ENCODE measurements at places on chromosomes 1 and 21.

- H3K27ac ChIP-seq = no peak overlapping the region
- no peaks in the 10 kb centered on the region for H3K27me3 ChIP-seq
- peaks cover 17% of the 10 kb centered on the region for H3K4me1 ChIP-seq
- no peak for DNase-seq
Observed at GRCh38 chr1:167923324-167924056, 9.6 kb upstream of the ADCY10 start.

GRCh38 chr1:32964461-32965250 lies at the start of gene RNF19B:
TSS of gene RNF19B (minus strand) at chr1:32964809. CDS start at chr1:32964685, 124 bp downstream.
- peaks cover 32% of the 10 kb centered on the region for H3K4me1 ChIP-seq
- peak; percentile 95 for DNase-seq
- H3K36me3 ChIP-seq = no peaks in the 10 kb centered on the region
- H3K4me3 ChIP-seq = peak within 1 kb of the TSS; percentile 98

GRCh38 chr1:246492611-246493245 lies 14.4 kb downstream of the SMYD3 start:
- no peak overlapping the region for H3K4me3 ChIP-seq
- no peaks in the 10 kb centered on the region for H3K36me3 ChIP-seq

GRCh38 chr1:158506369-158506987 lies 34.5 kb downstream of the OR10R2 start:
- peaks cover 2% of the 10 kb centered on the region for H3K36me3 ChIP-seq
- peak; percentile 32 for DNase-seq
- H3K27ac ChIP-seq = no peak overlapping the region
- no peak overlapping the region for H3K4me3 ChIP-seq

DNA sequence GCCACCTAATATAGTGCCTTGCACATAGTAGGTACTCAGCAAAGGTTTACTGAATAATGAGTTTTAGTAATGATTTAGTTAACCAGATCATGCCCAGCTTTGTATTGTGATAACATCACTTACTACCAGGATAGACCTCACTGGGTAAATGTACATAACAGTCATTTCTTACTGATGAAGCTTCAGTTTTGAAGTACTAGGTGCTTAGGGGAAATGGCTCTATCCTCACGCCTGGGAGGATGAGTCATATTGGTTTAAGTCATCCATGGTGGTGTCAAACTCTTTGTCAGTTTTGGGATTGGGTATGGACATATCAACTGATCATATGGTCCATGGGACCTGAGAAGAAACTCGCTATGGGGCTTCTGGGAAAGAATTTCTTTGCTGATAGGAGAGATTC lies 90.6 kb upstream of the USP24 start:
- H3K4me1 ChIP-seq = peaks cover 6% of the 10 kb centered on the region
- H3K36me3 ChIP-seq = no peaks in the 10 kb centered on the region
- no peak overlapping the region for H3K4me3 ChIP-seq
- H3K27ac ChIP-seq = no peak overlapping the region

DNA sequence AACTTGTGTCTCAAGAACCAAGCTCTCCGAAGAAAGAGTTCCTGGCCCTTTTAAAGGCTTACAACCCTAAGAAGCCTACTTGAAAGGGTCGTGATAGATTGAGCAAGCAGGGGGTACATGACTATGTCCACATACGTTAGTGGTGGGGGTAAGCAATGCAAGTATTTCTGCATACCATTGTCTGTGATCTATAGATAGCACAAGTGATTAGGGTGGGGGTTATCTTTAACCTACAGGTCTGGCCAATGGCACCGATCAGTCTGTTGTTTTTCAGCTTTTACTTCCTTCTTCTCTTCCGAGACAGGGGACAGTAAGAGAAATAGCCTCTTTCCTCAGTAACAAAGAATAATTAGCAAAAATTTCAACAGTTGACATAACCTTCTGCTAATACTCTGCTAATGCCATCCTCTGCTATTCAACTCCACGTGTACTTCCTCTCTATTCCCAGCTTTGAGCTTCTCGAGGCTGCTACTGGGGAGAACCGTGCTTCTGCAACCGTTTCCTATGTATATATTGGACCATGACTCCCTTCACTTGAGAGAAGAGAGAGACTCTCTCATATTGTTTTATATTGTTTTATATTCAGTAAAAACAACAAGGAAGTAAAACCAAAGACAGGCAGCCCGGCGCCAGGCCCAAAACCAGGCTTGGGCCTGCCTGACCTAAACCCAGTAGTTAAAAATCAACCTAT lies 727.7 kb upstream of the NCAM2 start:
- H3K27ac ChIP-seq = no peak overlapping the region
- no peaks in the 10 kb centered on the region for H3K27me3 ChIP-seq
- H3K4me1 ChIP-seq = no peaks in the 10 kb centered on the region
- no peak for DNase-seq
- no peaks in the 10 kb centered on the region for H3K36me3 ChIP-seq

DNA sequence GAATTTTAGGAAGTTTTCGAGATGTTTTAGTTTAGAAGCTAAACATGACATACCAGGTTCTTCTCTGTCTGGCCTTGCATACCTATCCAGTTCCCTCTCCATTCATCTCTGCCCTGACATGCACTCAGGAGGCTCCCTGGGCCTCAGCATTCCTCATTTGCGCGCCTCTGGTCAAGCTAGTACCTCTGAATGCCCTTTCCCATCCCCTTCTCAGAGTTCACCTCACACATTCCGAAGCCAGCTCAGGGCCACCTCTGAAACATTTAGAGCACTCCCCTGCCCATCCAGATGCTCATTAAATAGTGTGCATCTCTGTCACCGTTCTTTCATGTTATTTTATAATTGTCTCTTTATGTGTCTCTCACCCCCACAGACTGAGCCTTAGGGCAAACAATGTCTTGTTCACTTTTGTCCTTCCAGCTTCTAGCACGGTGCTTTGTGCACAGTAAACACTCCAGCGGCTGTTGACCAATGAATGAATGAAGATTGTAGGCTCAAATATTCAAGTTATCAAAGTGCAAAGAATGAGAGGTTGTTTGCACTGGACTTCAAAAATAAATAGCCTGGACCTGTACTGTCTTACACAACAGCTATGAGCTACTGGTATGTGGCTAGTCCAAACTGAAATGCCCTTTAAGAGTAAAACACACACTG lies 1.2 kb upstream of the DHCR24 start:
- no peak for DNase-seq
- peak overlapping the region; percentile 90 for H3K4me3 ChIP-seq
- H3K27me3 ChIP-seq = no peaks in the 10 kb centered on the region
- peaks cover 37% of the 10 kb centered on the region for H3K4me1 ChIP-seq

DNA sequence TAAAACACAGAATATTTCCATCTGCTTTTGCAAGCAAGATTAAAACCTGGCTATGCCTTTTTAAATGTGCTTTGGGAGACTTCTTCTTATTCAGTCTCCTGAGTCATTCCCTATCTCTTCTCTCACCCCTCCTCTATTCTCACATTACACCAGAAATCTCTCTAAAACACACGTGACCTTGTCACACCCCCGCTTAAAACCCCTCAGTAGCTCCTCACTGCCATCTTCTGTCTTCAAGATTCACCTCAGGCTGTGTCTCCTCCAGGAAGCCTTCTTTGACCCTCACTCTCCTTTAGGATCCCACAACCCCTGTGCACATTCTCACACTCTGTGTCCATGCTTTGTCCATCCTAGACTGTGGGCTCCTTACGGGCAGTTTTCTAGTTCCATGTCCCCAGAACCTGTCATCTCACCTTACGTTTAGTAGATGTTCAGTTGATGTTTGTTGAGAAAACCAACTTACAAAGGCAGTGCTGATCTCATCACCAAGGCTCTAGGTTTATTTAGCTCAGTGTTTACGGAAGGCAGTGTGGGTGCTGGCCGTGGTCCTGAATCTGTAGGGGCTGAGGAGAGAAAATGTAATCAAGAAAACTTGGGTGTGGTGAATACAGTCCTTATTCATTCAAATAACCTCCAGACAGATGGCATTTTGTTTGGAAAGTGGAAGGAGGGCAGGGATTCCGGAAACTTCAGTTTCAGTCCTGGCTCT lies 143.5 kb downstream of the DMRTA2 start:
- no peaks in the 10 kb centered on the region for H3K4me1 ChIP-seq
- H3K27me3 ChIP-seq = no peaks in the 10 kb centered on the region
- H3K4me3 ChIP-seq = no peak overlapping the region

DNA sequence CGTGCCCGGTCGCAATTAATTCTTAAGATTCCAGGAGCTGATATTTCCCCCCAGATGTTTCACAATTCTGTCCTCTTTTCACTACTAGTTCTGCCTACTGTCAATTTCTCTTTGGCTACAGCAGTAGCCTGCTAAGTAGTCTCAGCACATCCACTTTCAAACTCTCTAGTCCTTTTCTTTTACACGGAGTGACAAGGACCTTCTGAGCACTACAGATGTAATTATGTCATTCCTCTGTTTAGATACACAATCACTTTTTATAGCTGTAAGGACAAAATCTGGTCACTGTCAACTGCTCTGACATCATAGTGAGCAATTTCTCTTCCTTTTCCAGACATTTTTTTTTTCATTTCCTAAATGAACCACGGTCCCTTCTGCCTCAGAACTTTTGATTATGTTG lies 421.7 kb upstream of the CHRM3 start:
- H3K27ac ChIP-seq = no peak overlapping the region
- H3K4me3 ChIP-seq = no peak overlapping the region
- H3K27me3 ChIP-seq = no peaks in the 10 kb centered on the region
- no peak for DNase-seq
- H3K36me3 ChIP-seq = no peaks in the 10 kb centered on the region

GRCh38 chr1:189409774-189410173 lies 1067.9 kb downstream of the BRINP3 start:
- no peaks in the 10 kb centered on the region for H3K4me1 ChIP-seq
- H3K27ac ChIP-seq = no peak overlapping the region
- H3K27me3 ChIP-seq = no peaks in the 10 kb centered on the region
- no peaks in the 10 kb centered on the region for H3K36me3 ChIP-seq
- H3K4me3 ChIP-seq = no peak overlapping the region

DNA sequence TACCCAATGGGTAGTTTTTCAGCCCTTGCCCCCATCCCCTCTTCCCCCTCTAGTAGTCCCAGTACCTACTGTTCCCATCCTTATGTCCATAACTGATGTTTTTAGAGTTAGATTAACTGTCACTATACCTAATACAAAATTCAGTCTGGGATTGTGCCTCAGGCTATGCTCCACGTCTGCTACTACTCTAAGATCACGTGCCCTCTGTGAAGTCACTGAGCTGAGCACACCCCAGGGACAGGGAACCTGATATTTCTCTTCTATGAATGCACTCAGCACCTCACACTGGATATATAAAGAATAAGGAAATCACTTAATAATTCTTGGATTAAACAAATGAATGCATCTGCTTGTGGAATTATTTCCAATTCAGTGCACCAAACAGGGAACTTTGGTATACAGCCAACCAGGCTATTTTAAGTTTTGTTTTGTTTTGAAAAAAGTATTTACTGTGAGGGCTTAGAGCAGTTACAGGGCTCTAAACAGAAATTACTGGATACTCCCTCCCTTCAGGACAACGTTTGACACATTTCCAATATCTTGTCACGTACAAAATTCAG lies 307.9 kb downstream of the SMYD3 start:
- no peaks in the 10 kb centered on the region for H3K4me1 ChIP-seq
- DNase-seq = no peak
- H3K27ac ChIP-seq = no peak overlapping the region
- H3K36me3 ChIP-seq = no peaks in the 10 kb centered on the region

GRCh38 chr1:84913555-84913892 lies 20.5 kb upstream of the LPAR3 start:
- DNase-seq = no peak
- H3K36me3 ChIP-seq = no peaks in the 10 kb centered on the region
- no peaks in the 10 kb centered on the region for H3K27me3 ChIP-seq
- H3K4me1 ChIP-seq = no peaks in the 10 kb centered on the region
- H3K4me3 ChIP-seq = no peak overlapping the region

GRCh38 chr21:38691631-38692030 lies 114.1 kb upstream of the ETS2 start:
- no peaks in the 10 kb centered on the region for H3K36me3 ChIP-seq
- DNase-seq = no peak
- no peak overlapping the region for H3K27ac ChIP-seq
- peaks cover 62% of the 10 kb centered on the region for H3K27me3 ChIP-seq
- H3K4me1 ChIP-seq = no peaks in the 10 kb centered on the region

GRCh38 chr1:53130598-53130877 lies 11.9 kb downstream of the SLC1A7 start:
- H3K27ac ChIP-seq = no peak overlapping the region
- H3K36me3 ChIP-seq = no peaks in the 10 kb centered on the region
- DNase-seq = no peak
- no peaks in the 10 kb centered on the region for H3K27me3 ChIP-seq

DNA sequence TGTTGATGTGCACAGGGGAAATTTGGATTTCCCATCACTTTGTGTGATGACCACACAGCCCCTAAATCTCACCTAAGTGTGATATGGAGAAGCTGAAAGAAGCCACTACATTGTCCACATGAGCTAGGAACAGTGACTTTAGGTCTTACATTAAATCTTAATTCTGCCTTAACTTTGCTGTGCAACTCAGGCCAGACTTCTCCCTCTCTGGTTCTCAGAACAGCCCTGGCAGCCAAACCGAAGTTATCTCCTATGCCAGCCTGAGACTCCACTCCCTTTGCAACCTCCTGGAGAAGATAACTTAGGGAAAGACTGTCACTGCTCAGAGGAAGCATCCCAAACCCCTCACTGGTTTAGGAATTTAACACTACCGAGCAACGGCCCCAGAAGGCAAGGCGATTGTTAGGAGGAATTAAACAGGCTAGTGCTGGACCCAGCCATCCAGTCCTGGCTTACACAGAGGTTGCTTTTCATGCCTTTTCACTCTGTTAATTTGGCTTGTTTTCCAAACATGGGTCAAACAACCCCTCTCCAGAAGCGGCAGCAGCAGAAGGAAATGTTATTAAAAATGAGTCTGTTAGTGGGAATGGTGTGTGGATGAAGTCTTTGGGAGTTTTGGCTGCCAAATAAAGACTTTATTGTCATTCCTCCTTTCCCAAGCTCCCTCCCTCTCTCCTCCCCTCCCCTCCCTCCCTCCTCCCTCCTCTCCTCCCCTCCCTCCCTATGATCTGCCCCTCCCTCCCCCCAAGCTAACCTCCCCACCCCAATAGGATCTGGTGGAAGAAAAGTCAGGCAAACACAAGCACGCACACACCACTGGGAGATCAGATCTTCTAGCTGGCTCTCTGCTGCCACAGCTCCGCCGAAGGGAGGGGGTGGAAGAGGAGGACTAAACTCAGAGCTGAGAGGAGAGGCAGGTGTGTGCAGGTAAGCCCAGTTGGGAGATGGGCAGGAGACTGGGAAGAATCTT lies at the start of gene PRELP:
TSS of gene PRELP (plus strand) at position 795 of the 970 bp plus-strand sequence. CDS start 7,379 bp downstream, outside the sequence.
- peaks cover 11% of the 10 kb centered on the region for H3K4me1 ChIP-seq
- H3K27ac ChIP-seq = no peak within 1 kb of the TSS
- H3K27me3 ChIP-seq = peaks cover 10% of the 10 kb centered on the region
- DNase-seq = peak; percentile 64

GRCh38 chr1:213106298-213106697 lies 55.3 kb downstream of the RPS6KC1 start:
- no peaks in the 10 kb centered on the region for H3K36me3 ChIP-seq
- no peak overlapping the region for H3K4me3 ChIP-seq
- peaks cover 5% of the 10 kb centered on the region for H3K4me1 ChIP-seq

DNA sequence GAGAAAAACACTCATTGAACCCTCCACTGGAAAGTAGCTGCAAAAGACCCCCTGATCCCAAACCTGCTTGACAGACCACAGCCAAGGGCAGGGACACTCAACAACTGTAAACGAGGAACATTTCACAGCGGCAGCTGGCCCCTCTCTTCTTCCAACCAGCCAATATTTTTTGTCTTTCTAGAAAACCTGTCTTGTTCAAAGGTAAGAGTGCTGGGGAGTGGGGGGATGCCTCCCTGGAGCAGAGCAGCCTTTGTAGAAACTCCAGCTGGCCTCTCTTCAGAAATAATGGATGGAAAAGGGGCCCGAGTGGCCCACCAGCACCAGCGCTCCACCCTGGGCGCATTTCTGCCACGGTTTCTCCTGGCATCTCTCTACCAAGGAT lies 384.0 kb downstream of the RRAGC start:
- peaks cover 60% of the 10 kb centered on the region for H3K27me3 ChIP-seq
- no peak for DNase-seq
- no peak overlapping the region for H3K4me3 ChIP-seq
- no peak overlapping the region for H3K27ac ChIP-seq
- H3K36me3 ChIP-seq = no peaks in the 10 kb centered on the region
- H3K4me1 ChIP-seq = no peaks in the 10 kb centered on the region
